ENCODE measurements at places on chromosomes 13 and 19.
A peak's percentile ranks its signal among the peaks of the same experiment; 100 is the strongest.

DNA sequence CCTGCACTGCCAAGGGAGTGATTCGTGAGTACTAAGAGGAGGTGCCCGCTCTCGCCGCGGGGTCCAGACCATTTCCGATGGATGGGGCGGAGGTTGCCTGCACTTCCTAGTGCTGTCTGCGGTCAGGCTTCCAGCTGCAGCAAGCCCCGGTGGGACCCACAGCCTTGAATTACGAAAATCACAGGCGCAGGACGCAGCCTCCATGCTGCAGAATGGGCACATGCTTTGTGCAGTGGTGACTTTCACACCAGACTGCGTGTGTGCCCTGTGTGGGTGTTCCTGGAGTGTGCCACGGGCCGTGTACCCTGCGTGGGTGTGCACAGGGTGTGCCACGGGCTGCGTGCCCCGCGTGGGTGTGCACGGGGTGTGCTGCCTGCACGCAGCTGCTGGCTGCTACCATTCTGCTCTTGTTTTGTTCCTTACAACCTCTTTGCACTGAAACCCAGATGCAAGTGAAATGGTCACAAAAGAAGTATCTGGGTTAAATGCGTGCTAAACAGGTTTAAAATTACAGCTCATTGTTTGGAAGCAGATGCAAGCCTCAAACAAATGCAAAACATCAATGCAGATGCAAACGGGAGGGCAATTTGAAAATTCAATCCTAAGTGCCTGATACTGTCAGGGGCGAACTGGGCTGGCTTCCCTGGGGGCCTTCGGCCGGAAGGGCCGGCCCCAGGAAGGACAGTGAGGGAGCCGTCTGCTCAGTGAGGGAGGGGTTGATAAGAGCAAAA lies 221.2 kb upstream of the SOX1 start:
- DNase-seq, result no peak

GRCh38 chr19:13629687-13630357 lies 123.5 kb upstream of the CACNA1A start:
- DNase-seq, result peak; percentile 52

- no peak for DNase-seq
Observed at GRCh38 chr19:18262144-18262543, 12.1 kb downstream of the IQCN start.

DNA sequence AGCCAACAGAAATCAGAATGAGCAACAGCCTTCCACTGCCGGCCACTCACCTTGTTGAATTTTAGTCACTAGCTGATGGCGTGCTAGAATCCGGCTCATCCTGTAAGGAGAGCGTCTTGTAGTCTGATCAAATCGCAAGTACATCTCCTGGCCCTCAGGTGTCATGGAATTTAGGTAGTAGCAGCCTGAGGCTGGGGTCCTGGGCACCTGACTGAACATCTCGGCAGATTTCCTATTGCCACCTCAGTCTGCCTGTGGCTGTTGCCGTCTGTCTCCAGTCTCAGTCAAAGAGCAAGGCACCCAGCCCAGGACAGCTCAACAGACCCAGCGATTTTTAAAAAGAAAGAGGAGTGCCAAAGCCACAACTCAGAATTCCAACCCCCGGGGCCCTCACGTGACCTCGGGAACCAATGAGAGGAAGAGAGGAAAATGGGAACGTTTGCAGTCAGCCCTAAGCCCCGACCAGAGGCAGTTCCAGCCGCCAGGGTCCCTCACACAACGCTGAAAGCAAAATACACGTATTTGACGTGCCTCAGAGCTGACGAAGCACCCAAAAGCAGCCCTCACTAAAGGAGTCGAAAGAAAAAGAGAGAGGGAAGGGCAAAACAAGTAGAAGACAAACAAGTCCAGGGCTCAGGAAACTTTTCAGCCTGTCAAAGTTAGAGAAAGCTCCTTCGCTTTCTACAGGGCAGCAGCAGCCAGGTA lies at the start of gene STARD13:
STARD13 (minus strand) TSS at position 336 of the 705 bp plus-strand sequence; CDS start at position 219, 117 bp downstream.
- DNase-seq, result peak; percentile 99

DNA sequence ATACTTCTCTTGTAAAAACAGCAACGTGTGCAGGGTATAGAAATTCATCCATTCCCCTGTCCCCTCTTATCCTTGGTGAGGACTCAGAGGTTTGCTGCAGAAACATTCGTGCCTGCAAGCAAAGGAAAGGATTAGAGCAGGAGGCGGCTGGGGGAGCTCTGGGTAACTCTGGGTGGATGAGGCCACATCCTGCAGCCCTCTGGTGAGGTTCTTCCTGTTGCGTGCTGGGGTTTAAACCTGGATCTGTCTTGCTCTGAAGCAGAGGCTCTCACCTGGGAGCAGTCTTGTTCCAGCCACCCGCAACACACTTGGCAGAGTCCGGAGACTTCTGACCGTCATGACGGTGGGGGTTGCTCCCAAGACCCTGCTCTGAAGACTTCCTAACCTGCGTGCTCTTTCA lies 69.2 kb downstream of the ATP11A start:
- DNase-seq, result no peak
